ENCODE measurements at places on chromosomes 6 and 20. TPM values are rescaled to one million over a fixed set of nuclear protein-coding genes. Genes with fewer than 3 reads are reported as not detected.

DNA sequence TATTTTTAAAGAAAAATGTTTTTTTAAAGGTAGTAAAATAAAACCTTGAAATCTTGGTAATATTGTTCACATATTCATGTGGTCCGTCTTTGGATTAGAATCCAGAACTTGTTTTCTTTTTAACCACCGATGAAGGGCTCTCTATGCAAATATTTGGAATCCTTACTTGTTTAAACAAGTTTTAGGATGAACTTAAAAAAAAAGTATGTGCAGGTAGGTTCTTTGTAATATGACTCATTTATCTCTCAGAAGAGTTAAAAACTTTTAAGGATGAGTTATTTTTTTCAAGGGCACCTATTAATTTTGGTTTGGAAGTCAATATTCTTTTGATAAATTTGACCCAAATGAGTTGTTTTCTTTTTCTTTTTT is 8.9 kb downstream of the DSP start:
- no peak for ATAC-seq

DNA sequence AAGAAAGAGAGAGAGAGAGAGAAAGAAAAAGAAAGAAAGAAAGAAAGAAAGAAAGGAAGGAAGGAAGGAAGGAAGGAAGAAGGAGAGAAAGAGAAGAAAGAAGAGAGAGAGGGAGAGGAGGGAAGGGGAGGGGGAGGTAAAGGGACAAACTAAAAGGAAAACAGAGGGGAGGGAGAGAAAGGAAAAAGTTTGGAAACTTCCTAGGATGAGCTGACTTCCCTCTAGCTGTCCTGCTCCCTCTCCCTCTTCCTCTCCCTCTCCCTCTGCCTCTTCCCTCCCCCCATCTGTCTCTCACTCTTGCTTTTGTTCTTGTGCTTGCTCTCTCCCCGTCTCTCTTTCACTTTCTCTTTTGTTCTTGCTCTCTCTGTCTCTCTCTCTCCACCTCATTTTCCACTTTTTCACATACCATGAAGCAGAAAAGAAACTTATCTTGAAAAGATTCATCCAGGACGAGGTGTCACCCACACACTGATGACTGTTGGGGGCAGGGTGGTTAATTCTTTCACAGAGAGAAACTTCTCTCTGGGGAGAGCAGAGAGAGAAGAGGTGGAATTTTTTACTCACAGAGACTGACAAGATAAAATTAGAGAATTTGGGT is 56.4 kb upstream of the DUSP22 start:
- ATAC-seq = peak; percentile 51

GRCh38 chr6:15509335-15509933 is 153.4 kb downstream of the DTNBP1 start:
- ATAC-seq = no peak

DNA sequence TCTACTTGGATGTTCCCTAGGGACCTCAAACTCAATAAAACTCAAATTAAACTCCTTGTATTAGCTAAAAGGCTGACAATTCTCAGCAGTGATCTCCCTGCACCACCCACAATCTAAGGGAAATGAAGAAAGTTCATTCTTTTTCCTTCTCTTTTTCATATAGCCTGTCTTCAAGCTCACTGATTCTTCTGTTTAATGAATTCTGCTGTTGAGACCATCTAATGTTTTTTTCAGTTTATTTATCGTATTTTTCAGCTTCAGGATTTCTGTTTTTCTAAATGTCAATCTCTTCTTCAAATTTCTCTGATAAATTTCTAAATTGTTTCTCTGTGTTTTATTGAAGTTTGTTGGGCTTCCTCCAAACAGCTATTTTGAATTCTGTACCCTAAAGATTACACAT is 19.8 kb downstream of the CRISP2 start:
- ATAC-seq = no peak

The SIRPB2 gene
- total RNA-seq = 1.0 TPM

The BANF2 gene
- not detected for total RNA-seq

Data from esophagus mucosa (tissue), 1 donor.